ENCODE measurements at places on chromosomes 6 and 20.

- DNase-seq, result no peak
Measured at GRCh38 chr6:50707652-50708300, 5.5 kb upstream of the TFAP2D start.

GRCh38 chr6:33983109-33983716 lies 162.7 kb downstream of the GRM4 start:
- DNase-seq, result peak; percentile 16

DNA sequence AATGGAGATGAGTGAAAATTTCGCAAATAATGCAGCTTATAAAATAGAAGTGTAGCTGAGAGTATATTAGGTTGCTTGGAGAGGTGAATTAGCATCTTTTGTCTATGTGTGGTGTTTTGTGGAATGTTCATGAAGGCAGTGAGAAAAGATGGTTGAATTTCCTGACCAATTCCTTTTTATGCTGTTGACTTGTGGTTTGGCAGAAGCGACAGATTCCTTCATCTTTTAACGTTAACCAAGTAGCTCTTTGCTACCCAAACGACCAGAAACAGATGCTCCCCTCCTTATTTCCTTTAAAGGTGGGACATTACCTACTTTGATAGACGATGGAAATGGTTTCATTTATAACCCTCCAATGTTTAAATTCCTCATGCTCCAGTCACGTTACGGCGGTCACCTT lies 390.5 kb downstream of the QKI start:
- no peak for DNase-seq

- DNase-seq, result peak; percentile 99
Measured at GRCh38 chr20:36773597-36774390, at the start of gene DSN1. DSN1 (minus strand) TSS chr20:36773763; CDS start chr20:36771458, 2,305 bp downstream.

DNA sequence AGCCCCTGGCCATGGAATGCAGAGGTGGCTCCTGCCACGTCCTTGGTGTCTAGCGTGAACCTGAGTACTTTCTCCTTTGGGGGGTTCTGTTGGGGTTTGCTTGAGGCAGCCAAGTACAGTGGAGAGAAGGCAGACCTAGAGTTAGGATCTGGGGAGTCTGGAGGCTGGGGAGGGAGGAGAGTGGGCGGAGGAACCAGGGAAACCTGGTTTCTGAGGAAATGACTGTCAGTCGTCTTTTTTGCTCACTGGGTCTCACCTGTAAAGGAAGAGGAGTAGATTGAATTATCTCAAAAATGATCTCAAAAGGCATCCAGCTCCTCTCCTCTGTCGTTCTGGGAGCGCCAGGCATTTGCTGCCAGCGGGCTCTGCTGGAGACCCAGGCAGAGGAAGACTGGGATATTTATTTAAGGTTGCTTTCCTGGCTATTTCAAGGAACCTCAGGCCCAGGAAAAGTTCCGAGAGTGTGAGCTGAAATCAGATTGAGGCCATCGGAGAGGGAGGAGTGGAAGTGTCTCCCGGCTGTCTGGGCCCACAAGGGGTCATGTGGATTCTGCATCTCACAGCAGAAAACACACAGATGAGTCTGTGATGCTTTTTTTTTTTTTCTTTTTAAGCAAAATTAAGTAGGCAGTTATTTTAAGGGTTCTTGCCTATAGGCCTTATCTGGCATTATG lies 16.1 kb downstream of the EPB41L1 start:
- no peak for DNase-seq

DNA sequence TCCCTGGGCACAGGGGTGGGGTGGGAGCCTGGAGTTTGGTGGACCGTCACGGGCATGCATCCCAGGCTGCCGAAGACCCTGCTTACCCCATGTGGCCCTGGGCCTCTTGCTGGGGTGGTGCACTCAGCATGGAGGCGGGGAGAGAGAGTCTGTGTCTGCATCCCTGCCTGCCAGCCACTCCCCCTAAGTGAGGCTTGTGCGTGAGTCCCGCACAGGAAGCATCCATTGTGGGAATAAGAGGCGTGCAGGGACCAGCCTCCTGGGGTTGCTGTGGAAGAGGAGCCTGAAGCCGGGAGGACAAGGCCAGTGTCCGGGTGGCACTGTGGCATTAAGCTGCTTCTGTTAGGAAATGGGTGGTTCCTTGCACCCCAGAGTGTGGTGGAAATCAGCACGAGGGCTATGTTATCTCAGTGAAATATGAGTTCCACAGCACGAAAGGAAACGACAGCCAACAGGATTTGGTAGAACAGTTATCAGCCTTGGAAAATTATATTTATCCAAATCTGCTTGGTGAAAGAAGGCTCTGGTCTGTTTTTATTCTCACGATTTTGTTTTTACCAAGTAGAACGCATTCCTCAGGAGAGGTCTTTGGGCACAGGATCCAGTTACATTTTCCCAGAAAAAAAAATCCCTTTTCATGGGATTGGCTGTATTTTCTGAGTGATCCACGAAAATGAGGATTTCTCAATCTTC lies 35.7 kb downstream of the CDH4 start:
- DNase-seq, result no peak

- DNase-seq, result peak; percentile 58
Measured at GRCh38 chr6:84061613-84062398, 28.2 kb downstream of the MRAP2 start.

DNA sequence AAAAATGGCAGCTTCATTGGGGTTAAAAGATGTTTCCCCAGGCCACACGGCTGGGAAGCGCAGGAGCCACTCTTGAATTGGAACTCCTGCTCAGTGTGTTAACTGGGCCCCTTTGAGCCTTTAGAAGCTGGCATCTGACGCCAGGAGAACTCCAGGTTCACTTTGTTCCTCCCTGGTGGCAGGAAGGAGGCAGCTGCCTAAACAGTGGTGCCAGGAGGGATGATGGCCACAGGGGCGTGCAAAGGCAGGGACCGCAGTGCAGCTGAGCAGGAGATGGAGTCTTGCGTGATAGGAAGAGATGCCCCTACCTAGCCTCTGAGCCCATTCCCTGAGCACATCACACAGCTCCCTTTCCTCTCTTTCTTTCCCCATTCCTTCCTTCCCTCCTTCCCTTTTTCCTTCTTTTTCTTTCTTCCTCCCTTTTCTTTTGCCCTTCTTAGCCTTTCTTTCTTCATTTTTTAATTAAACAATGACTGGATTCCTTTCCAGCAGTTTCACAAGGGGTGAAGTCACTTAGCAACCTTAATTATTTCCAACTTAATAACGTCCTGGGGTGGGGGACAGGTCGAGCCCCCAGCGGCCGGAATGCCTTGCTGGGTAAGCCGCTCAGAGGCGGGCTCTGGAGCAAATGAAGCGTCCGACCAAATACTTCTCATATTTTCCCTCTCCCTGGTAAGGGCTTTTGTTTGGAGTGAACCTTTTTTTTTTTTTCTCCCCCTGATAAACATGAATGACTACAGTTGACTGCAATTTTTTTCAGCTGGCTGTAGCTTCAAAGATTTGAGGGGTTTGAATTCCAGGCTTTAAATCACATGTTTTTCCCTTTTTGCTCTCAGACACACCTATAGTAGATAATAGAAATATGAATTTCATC lies 20.8 kb upstream of the BMP7 start:
- DNase-seq, result no peak

- no peak for DNase-seq
Measured at GRCh38 chr6:23413327-23414050, 712.5 kb upstream of the NRSN1 start.

GRCh38 chr6:83055366-83055964 lies 10.2 kb downstream of the UBE3D start:
- DNase-seq, result peak; percentile 75

DNA sequence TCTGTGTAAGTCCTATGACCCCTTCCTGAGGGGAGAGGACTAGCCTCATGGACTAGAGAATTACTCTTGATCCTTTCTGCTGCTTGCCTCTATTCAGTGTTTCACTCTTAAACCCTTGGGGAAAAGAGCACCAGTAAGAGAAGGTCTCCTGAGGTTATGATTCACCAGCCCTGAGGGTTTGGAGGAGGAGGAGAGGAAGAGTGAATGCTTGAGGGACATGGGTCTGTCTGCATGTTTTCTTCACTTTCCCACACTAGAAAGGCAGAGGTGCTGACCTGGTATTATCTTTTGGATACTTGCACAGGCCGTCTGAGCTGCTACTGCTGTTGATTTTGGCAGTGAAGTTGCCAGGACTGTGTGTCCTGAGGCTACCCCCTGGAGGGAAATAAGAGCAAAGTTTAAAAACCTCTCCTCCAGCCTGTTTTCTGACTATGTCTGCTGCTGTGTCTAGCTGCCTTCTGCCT lies 78.3 kb downstream of the CD109 start:
- DNase-seq, result peak; percentile 49

- no peak for DNase-seq
Measured at GRCh38 chr6:31243508-31243907, 28.4 kb downstream of the HLA-C start.

- no peak for DNase-seq
Measured at GRCh38 chr20:10897336-10897735, 223.5 kb upstream of the JAG1 start.

All from OCI-M1 (cell line).